ENCODE measurements at places on chromosomes 3 and 15.

GRCh38 chr15:69887009-69887408, 210.7 kb downstream of the TLE3 start:
- DNase-seq, result no peak

DNA sequence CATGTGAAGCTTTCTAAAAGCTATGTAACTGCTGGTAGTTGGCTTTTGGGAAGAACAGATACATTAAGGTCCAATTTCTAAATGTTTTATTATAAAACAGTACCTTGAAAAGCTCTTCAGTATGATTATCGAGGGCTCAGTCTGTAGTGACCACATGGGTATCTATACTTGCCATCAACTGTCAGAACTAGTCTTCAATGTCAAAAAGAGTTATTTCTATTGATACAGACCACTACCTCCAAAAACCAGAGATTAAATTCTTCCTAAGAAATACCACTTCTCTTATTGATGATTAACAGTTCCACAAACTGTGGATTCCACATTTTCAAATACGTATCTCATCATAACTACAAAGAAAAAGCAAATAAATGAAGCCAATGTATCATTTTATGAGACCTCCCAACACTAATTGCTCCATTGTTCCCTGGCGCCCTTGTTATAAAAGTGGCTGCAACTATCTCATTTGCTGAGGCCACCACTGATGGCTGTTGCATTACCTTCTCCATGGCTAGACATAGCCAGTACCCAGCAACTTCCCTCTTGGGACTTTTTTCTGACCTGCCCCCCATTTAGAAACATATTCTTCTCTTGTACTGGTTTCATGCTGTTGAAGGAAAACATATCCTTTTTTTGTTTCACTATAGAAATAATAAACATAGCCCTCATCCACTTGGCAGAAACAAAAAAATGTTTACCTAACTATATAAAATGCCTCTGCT, 33.9 kb upstream of the MBNL1 start:
- no peak for DNase-seq

DNA sequence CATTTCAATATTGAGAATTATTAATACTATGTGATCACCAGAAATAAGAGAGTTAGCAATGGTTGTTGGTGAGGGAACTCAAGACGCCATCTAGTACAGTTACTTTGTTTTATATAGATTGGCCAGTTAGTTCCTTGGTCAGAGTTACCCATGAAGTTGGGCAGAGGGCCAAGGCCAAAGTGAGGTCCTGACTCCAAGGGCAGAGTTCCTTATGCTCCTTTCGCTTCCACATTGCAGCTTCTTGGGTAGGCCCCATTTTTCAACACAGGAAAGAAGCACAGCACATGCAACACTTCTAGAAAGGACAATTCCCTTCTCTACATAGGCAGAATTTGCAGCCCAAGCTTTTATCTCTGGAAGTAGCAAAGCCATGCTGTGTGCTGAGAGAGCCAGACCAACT, 178.6 kb downstream of the KCNAB1 start:
- DNase-seq, result no peak

DNA sequence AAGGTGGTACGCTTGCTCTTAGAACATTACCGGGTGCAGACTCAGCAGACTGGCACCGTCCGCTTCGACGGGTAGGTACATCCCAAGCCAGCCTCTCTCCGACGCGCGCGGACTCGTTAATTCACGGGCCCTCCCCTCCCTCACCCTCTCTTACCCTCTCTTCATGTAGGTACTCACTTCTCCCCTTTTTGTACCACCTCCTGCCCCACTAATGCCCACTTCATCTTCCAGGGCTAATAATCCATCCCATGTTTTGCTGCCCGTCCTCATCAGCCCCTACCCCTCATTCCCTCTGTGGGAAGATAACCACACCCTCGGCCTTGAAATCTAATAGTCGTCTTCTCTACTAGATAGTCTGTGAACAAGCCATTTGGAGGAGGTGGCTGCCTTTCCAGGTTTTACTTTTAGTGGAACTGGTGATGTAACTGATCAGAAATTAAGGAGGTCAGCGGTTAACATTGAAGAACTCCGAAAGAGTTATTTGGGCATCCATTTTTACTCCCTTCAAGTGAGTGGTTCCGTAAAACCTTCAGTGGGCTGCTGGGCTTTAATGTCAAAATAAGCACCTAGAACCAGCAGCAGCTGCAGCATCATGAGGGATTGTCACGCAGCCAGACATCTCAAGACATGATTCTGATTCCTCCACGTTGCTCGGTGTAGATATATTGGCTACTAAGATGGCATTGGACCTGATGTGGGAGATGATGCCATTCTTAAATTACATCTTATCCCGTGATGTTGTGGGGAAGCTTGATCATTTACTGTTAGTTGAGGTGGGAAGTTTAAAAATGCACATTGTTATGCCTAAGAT, 1.3 kb downstream of the FEM1B start:
- DNase-seq, result no peak

DNA sequence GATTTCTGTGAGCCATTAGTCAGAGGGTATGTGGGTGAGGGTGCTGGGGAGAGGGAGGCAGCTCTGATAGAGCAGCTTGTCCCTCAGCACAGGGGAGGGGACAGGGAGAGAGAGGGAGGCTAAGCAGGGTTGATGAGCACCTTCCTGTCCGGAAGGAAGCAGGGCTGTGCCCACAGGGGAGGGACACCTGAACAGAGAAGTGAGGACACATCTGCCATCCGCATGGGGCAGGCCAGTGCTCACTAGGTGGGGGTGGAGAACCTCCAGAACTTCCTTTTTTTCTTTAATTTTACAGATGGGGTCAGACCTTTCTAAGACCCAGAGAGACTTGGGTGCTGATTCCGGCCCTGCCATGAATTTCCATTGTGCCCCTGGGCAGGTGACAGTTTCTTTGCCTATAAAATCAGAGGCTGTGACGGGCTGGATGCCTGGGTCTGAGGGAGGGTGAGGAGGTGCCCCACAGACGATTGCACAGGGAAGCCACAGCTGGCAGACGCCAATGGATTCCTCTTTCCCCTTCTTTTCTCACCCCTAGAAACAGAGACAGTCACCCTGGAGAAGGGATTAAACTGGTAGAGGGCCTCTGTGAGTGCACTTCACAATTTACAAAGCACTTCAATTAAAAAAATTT, 4.1 kb upstream of the TGM5 start:
- peak; percentile 66 for DNase-seq

DNA sequence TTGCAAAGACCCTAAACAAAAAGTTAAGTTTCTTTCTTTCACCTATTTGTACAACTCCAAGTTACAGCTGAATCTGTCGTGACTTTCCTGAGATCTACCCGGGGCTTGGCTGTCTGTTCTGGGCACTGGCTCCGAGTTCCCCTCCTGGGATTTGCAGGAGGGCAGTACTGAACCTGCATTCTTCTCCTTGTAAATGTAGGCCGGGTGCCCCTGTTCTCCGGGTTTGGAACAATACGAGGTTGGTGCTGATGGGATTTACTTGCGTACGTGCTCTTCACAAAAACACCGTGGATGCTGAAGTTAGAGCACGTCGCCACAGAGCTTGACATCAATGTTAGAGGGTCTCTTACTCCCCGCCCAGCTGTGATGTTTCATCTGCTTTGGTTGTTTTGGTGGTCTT, 48.1 kb downstream of the KLHL25 start:
- no peak for DNase-seq

- DNase-seq, result no peak
Observed at GRCh38 chr3:155983834-155984474, 113.5 kb downstream of the GMPS start.

DNA sequence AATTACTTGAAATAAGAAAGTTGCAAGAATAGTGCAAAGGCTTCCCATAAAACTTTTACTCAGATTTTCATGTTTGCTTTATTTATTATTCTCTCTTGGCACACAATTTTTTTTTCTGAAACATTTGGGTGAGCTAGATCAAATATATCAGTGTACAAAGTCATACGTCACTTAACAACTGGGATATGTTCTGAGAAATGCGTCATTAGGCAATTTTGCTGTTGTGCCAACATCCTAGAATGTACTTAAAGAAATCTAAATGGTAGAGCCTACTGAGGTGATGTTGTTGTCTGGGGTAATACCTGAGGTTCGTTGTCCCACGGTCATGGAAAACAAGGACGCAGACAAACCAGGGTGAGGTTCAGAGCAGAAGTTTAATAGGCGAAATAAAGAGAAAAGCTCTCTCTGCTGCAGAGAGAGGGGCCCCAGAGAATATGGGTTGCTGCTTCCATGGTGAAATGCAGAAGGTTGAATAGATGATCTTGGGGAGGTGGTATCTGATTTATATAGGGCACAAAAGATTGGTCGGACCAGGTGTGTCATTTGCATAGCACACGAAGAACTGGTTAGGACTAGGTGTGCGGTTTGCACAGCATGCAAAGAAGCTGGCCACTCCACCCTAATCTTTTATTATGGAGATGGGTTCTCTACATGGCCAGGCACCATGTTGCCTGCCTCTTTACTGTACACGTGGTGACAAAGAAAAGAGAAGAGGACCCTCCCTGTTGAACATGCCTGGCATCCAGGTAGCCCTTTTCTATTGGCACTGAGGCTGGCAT, 8.8 kb upstream of the GRAMD1C start:
- no peak for DNase-seq
